ENCODE measurements at places on chromosomes 1 and 21. TPM values are rescaled to one million over a fixed set of nuclear protein-coding genes. Genes with fewer than 3 reads are reported as not detected.

Gene PPIAL4G
- total RNA-seq, result 0.12 TPM

Gene HTR6
- 0.47 TPM for total RNA-seq

Gene C1QTNF12
- total RNA-seq, result 5.3 TPM

Gene PLA2G2A
- total RNA-seq, result not detected

Gene ITPKB
- 51.5 TPM for total RNA-seq

Gene ARTN
- total RNA-seq, result 2.7 TPM

Gene CLCA1
- total RNA-seq, result not detected
